A549 (cell line): ENCODE measurements at places on chromosomes 11 and 22.

DNA sequence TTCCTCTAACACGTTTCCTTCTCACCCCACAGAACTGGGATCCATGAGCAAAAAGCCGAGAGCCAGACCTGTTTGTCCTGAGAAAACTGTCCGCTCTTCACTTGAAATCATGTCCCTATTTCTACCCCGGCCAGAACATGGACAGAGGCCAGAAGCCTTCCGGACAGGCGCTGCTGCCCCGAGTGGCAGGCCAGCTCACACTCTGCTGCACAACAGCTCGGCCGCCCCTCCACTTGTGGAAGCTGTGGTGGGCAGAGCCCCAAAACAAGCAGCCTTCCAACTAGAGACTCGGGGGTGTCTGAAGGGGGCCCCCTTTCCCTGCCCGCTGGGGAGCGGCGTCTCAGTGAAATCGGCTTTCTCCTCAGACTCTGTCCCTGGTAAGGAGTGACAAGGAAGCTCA lies 24.0 kb downstream of the CD5 start:
- DNase-seq: no peak

DNA sequence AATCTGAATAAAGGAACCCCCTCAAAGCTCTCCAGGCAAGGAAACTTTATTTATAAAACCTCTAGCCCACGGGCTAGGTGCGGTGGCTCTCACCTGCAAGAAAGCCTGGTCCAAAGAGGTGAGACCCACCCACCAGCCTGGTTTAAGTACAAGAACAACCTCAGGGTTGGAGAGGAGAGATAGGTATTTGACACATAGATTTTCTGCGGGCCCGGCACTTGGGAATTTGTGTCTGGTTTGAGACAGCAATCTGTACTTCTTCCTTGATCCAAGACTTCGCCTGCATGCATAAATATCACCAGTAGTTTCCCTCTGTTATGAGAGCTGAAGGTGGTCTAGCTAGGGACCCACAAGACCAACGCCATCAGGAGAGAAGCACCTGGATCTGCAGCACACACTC lies 73.2 kb upstream of the CAPRIN1 start:
- DNase-seq: no peak

- no peak for DNase-seq
Observed at GRCh38 chr11:117646411-117646810, 150.6 kb downstream of the DSCAML1 start.

- no peak for DNase-seq
Observed at GRCh38 chr11:20617346-20618005, 18.1 kb downstream of the SLC6A5 start.
